Osteocyte (in vitro differentiated cells): ENCODE measurements at places on chromosomes 11 and 22. TPM values are rescaled to one million over a fixed set of nuclear protein-coding genes. Genes with fewer than 3 reads are reported as not detected.
A peak's percentile ranks its signal among the peaks of the same experiment; 100 is the strongest.

DNA sequence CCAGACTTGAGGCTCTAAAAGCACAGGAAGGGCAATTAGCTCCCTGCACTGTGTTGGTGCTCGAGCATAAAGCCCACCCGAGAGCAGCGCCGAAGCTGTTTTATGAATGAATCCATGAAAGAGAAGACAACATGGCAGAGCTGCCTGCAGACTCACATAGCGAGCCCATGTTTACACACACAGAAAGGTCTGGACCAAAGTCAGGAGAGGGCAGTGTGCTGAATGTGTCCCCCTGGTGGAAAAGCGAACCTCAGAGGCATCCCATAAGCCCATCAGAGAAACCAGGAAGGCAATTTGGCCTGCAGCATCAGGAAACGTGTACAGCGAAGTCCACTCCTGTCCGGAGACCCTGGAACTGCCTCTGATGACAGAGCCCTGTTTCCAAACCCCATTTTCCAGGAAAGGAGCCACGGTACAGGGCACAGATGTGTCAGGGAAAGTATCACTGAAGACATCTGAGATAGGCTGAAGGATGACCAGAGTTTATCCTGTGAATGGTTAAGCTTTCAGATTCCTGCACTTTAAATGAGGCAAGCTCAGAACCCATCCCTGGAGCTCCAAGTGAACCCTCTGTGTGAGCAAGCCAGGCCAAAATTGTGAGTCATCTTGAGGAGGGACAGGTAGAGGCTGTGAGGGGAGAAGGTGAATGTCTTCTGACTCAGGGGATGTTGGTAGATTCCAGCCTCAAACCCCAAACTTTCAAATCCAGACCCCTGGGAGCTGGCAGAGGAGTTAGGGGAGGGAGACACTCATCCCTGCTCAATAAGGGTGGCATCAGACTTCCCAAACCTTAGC is 36.9 kb downstream of the CHRDL2 start:
- DNase-seq: no peak

- DNase-seq: no peak
These were observed 43.4 kb downstream of the MCM5 start for GRCh38 chr22:35443338-35443737.

DNA sequence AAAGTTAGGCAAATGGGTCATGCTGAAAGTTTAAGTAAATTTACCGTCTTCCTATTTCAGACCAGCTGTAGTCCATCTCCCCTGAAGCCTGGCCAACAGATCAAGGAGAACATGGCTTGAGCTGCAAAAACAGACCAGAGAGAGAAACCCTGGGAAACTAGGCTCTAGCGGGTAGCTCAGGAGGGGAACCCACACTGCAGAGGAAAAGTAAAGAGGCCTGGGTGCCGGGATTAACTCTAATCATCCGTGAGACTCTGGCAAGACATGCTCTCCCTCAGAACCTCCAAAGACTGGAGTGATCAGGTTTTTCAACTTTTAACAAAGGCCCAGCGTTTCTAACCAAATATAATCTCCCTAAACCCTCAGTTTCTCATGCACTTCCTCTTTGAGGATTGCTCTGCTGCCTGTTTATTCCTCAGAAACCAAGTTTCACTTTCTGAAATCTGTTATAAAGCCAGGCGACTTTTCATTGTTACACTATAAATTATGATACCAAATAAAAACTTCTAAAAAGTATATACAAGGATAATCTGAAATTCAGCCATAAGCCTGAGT is 67.5 kb downstream of the GAB2 start:
- DNase-seq: no peak

TTC12 gene
- 12.6 and 13.2 TPM in 2 replicates for total RNA-seq

MARK2 gene
- 31.8 and 33.4 TPM in 2 replicates for total RNA-seq

DNA sequence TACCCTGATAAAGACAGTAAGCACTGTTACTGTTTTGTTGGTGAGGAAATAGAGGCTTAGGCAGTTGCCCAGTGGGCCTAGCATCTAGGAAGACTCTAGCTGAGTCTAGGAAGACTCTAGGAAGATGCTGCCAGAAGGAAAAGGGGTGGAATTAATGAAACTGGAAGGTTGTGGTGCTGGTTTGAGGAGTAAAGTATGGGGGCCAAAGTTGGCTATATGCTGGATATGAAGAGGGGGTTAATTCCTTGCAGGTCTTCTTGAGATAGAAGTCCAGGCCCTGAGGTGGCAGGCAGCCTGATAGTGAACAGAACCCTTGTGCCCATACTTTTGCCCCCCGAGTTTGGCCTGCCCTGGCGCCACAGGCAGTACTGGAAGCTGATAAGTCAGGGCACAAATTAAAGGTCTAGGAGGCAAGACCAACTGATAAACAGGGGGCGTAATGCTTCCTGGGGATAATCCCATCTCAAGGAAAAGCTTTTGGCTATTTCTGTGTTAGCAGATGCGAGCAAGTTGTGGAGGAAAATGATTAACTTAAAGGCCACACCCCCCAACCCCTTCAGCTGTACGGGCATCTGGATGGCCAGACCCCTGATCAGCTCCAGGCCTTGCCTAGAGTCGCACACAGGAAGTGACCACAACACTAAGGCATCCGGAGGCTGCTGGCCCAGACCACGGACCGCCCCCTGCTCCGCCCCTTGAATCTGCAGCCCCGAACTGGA is 3.1 kb downstream of the ILK start:
- peak; percentile 92 for DNase-seq

GRCh38 chr11:17699147-17700114 is 19.9 kb upstream of the MYOD1 start:
- DNase-seq: no peak

ELFN2 gene
- total RNA-seq: 0.97 and 0.99 TPM in 2 replicates

GRCh38 chr11:1847926-1848639 is 4.8 kb upstream of the LSP1 start:
- no peak for DNase-seq

GRCh38 chr11:64243236-64243854 is 2.5 kb downstream of the FKBP2 start:
- no peak for DNase-seq

HEPHL1 gene
- not detected in 2 replicates for total RNA-seq

DNA sequence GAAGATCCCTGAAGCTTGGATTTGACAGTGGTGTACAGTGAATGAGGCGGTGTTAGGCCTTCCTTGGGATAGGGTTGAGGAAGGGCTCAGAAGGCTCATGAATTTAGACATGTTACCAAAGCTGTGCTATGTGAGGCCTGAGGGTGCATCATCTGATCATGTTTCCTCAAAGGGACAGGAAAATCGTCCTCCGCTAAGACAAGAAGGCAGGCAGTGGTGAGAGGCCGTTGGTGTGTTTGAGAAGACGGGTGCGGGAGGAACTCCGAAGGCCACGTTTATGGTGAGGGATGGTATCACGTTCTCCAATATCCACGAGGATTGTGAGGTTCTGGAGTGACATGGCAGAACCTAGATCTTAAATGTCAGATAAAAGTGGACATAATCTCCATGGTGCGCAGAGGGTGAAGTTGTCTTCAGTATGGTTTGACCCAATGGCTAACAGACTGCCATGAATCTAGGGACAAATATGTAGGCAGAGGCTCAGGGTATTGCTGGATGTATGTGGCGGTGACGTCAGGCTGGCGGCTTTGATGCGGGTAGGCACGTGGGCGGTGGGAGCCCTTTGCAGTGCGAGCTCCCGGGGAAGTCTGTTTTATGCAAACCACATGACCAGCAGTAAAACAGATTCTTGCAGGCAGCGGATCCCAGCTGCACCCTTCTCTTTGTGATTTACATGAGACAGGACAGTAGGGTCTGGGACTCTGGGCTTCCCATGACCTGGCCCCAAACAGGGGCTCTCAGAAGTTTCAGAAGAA is 242.3 kb upstream of the B3GAT1 start:
- peak; percentile 64 for DNase-seq

DNA sequence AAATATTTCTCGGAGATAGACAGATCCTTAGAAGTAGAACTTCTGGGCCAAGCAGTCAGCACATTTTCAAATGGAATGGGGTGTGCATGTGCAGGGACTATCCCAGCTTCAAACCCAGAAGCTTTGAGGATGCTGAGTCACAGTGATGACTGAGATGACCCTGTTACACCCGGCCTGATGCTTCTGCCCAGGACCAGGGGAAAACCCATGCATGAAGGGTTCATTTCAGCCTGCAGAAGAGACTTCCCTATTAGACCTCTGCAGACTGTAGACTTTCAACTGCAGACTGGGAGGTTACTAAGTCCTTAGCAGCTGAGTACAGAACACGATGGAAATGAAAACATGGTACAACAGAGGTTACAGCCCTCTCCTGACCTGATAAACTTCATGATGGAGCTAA is 3.6 kb upstream of the OR2AT4 start:
- DNase-seq: no peak

GPR152 gene
- total RNA-seq: not detected in 2 replicates

GRCh38 chr11:17812091-17812864 is 77.7 kb downstream of the KCNC1 start:
- no peak for DNase-seq

DNA sequence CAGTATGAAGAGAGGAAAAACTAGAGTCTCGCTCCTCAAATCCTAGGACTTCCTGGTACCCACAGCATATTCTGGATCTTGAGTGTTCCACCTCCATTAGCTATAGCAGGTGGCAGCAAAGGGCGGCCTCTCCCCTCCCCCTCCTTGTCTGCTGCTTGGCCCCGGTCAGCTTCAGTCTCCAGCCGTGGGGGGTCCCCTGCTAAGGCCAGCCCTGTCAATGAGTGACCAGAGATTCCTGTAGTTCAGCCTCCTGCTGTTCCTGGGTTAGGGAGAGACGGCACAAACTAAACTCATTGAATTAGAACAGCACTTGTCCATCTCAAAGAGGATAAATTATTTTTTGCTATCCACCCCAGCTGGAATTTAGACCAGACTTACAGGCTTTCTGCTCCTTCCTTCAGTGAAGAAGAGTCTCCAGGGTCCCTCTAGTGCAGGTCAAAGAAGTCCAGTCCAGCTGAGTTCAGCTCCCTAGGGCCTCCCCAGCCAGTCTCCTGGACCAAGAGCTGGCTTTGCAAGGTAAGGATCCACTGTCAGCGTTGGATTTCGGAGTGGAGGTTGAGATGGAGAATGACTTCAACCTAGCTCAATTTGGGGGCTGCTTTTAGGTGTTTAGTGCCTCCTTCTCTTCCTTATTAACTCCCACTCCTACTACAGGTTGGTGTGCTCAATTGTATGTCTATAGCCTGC is 1.1 kb upstream of the PHLDB1 start:
- DNase-seq: no peak

- DNase-seq: no peak
These were observed 389 bp downstream of the MICALL1 start for GRCh38 chr22:37906364-37907008.

PGA5 gene
- not detected in 2 replicates for total RNA-seq

GRCh38 chr11:121389651-121390050 is 62.5 kb upstream of the SORL1 start:
- DNase-seq: no peak

BACE1 gene
- 74.8 and 75.0 TPM in 2 replicates for total RNA-seq

DNA sequence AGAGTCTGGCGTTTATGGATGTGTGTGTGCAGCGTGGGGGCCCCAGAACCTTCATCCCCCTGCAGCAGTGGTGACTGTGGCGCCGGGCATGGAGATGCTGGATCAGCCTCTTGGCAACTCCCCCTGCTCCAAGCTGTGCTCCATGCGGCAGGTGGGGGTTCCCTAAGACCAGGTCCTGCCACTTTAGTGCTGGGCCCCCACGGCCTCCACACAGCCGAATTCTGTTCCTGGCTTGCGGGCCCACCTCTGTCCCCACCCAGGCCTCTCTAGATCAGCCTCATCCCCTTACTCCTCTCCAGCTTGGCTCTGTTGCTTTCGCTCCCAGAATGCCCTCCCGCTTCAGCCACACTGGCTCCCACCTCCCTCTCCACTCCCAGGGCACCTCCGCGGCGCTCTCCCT is 59.6 kb downstream of the TRMU start:
- DNase-seq: no peak

- DNase-seq: no peak
These were observed 2.6 kb downstream of the TH start for GRCh38 chr11:2169005-2169378.

C11orf98 gene
- total RNA-seq: 53.6 and 56.3 TPM in 2 replicates

GRCh38 chr11:111466615-111467014 is 45.6 kb downstream of the BTG4 start:
- DNase-seq: no peak

ARHGEF17 gene
- total RNA-seq: 104 and 105 TPM in 2 replicates

RIMBP3B gene
- 0.47 and 0.59 TPM in 2 replicates for total RNA-seq

- no peak for DNase-seq
These were observed 61.1 kb downstream of the SPECC1L start for GRCh38 chr22:24331468-24332440.

DERL3 gene
- 0.52 and 0.56 TPM in 2 replicates for total RNA-seq

RBFOX2 gene
- total RNA-seq: 151 and 153 TPM in 2 replicates

GRCh38 chr22:39664485-39665200 is 94.1 kb downstream of the CACNA1I start:
- no peak for DNase-seq

HTR3B gene
- total RNA-seq: not detected in 2 replicates

CCDC81 gene
- 1.4 TPM in 2 replicates for total RNA-seq

DNA sequence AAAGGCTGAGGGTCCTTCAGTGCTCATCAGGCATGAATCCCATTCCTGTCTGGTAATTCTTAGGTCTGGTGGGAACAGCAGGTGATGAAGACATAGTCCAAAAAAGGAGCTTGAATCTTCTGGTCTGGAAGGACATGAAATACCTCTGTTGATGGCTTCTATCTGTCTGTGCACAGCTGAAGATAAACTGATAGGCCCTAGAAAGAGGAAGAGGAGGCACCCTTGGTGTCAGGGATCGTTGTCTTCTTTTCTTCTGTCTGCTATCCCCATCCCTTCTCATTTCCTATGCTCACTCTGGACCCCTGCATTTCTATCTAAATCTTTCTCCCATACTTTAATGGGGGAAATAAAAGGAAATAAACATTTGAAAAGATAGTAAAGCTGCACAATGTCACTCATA is 9.4 kb downstream of the AGBL2 start:
- DNase-seq: no peak

NLRP10 gene
- 0.38 and 0.63 TPM in 2 replicates for total RNA-seq
